ENCODE measurements at places on chromosomes 5 and 9. TPM values are rescaled to one million over a fixed set of nuclear protein-coding genes. Genes with fewer than 3 reads are reported as not detected.

- H3K4me1 ChIP-seq, result no peaks in the 10 kb centered on the region
- H3K27ac ChIP-seq, result no peak overlapping the region
- H3K27me3 ChIP-seq, result no peaks in the 10 kb centered on the region
Measured at GRCh38 chr5:21862986-21863385, 990.2 kb downstream of the CDH12 start.

Gene STC2
- 13.7 TPM for total RNA-seq

DNA sequence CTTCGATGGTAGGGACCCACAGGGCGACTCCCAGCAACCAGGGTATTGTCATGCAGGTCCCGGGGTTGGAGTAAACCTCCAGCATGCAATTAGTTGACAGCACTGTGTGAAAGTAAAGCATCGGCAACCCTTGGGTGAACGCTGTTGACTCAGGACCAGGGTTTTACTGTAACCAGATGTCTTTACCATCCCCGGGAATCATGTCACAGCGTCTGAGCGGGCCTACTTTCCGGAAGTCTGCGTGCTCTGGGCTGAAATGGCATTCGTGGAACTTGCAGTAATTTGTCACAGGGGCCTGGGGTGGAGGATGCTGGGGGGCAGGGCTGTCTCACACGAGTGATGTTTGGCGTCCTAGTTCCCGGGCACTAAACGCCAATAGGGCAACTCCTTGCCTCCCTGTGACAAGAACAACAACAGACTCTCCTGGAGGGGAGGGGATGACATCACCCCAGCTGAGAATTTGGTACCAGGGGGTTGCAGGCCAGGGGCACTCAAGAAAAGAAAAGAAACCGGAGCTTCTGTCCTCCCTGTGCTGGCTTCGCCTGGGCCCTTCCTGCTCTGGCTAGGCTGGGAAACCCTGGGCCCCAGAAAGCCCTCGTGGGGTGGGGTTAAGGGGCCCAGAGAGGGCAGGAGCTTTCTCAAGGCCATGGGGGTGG lies 10.1 kb upstream of the UBAC1 start:
- no peaks in the 10 kb centered on the region for H3K4me1 ChIP-seq
- DNase-seq, result no peak
- no peak overlapping the region for H3K27ac ChIP-seq

DNA sequence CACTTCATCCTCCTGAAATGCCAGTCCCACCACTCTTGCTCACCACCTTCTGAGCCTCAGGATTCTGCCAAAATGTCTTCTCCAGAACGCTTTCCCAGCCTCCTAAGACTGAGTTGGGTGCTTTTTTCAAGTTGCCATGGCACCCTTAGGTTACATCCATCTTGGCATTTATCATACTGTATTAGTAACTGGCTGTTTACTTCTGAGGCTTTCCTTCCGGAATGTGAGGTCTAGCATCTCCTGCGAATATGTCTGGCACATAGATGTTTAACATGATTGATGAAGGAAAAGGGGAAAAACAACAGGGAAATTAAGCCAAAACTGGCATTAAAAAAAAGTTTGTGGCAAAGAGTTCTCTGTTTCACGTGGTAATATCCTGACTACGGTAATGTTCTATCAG lies 24.9 kb downstream of the RNF130 start:
- DNase-seq, result no peak
- no peaks in the 10 kb centered on the region for H3K36me3 ChIP-seq
- H3K4me3 ChIP-seq, result no peak overlapping the region
- H3K4me1 ChIP-seq, result peaks cover 25% of the 10 kb centered on the region

GRCh38 chr5:60836131-60836530 lies 7.9 kb downstream of the ELOVL7 start:
- H3K4me1 ChIP-seq, result no peaks in the 10 kb centered on the region
- no peak for DNase-seq
- no peak overlapping the region for H3K27ac ChIP-seq
- no peaks in the 10 kb centered on the region for H3K36me3 ChIP-seq
- H3K27me3 ChIP-seq, result peaks cover 17% of the 10 kb centered on the region

All from sigmoid colon (tissue), 7 donors.